Activated naive CD4-positive, alpha-beta T cell treated with anti-CD3 and anti-CD28 coated beads for 36 hours (primary cell): ENCODE measurements at places on chromosomes 7 and 10. TPM values are rescaled to one million over a fixed set of nuclear protein-coding genes. Genes with fewer than 3 reads are reported as not detected.

SIRT1 gene
- total RNA-seq, result 18.8 TPM

- no peak overlapping the region for H3K4me3 ChIP-seq
- peaks cover 6% of the 10 kb centered on the region for H3K27me3 ChIP-seq
- H3K4me1 ChIP-seq, result no peaks in the 10 kb centered on the region
Measured at GRCh38 chr10:100570506-100570905, 34.8 kb downstream of the HIF1AN start.

DNA sequence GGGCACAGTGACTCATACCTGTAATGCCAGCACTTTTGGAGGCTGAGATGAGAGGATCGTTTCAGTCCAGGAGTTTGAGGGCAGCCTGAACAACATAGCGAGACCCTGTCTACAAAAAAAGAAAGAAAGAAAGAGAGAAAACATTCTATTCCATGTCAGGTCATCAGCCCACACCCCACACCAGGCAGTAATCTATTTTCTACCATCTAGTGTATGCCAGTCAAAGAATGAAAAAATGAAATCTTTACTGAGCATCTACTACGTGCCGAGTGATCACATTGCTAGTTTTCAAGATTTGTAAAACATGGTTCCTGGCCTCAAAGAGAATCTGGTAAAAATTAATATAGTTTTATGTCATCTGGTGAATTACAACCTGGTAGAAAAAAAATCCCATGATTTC is 3.1 kb upstream of the EPHB4 start:
- no peak overlapping the region for H3K4me3 ChIP-seq
- DNase-seq, result no peak
- H3K36me3 ChIP-seq, result no peaks in the 10 kb centered on the region
- H3K4me1 ChIP-seq, result peaks cover 14% of the 10 kb centered on the region
- no peak overlapping the region for H3K27ac ChIP-seq
- peaks cover 26% of the 10 kb centered on the region for H3K27me3 ChIP-seq

GRCh38 chr7:158252837-158253669 is 334.6 kb downstream of the PTPRN2 start:
- H3K4me3 ChIP-seq, result no peak overlapping the region
- H3K27me3 ChIP-seq, result no peaks in the 10 kb centered on the region
- H3K4me1 ChIP-seq, result no peaks in the 10 kb centered on the region
- H3K36me3 ChIP-seq, result no peaks in the 10 kb centered on the region
- no peak for DNase-seq

DNA sequence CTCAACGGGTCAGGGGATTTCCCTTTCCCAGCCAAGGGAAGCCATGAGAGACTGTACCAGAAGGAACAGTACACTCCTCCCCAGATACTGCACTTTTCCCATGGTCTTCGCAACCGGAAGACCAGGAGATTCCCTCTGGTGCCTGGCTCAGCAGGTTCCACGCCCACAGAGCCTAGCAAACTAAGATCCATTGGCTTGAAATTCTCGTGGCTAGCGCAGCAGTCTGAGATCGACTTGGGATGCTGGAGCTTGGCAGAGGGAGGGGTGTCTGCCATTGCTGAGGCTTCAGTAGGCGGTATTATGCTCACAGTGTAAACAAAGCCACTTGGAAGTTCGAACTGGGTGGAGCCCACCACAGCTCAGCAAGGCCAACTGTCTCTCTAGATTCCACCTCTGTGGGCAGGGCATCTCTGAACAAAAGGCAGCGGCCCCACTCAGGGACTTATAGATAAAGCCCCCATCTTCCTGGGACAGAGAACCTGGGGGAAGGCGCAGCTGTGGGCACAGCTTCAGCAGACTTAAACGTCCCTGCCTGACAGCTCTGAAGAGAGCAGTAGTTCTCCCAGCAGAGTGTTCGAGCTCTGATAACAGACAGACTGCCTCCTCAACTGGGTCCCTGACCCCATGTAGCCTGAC is 29.6 kb downstream of the SLC16A12 start:
- no peak for DNase-seq
- no peaks in the 10 kb centered on the region for H3K36me3 ChIP-seq
- H3K4me1 ChIP-seq, result peaks cover 10% of the 10 kb centered on the region

DNA sequence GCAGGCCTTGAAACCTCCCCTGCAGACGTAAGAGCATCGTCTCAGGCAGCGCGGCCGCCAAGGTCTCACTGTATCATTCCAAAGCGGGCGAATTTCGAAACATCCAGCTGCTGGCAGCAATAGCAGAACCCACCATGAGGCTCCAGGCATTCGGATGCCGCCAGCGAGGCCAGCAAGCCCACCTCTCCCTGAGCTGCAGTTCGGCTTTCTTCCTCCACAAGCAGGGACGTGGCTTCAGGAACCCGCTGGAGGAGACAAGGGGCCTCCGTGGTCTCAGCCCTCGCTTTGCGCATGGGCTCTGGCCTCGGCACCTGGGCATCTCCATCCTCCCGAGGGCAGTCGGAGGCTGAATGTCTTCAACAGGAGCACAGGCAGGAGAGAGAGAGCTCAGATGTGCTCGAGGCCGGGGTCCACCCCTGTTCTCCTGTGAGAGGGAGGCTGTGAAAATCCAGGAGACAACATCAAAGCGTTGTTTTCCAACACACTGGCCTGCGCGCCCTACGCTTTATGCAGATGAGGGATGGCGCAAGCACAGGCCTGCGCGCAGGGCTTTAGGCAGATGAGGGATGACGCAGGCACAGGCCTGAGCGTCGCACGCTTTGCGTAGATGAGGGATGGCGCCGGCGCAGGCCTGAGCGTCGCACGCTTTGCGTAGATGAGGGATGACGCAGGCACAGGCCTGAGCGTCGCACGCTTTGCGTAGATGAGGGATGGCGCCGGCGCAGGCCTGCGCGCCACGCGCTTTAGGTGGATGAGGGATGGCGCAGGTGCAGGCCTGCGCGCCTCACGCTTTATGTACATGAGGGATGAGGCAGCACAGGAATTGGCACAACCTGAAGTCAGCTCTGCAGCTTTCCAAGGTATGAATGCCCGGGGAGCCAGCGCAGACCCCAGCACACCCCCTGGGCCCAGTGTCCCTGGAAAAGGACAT is 103.2 kb downstream of the WDR37 start:
- H3K27me3 ChIP-seq, result no peaks in the 10 kb centered on the region
- H3K4me3 ChIP-seq, result no peak overlapping the region
- H3K4me1 ChIP-seq, result no peaks in the 10 kb centered on the region
- DNase-seq, result no peak
- no peaks in the 10 kb centered on the region for H3K36me3 ChIP-seq

GRCh38 chr7:16930946-16931345 is 49.2 kb upstream of the AGR3 start:
- H3K27ac ChIP-seq, result no peak overlapping the region
- no peak for DNase-seq
- H3K27me3 ChIP-seq, result peaks cover 2% of the 10 kb centered on the region
- H3K36me3 ChIP-seq, result no peaks in the 10 kb centered on the region

GRCh38 chr7:45219801-45220435 is 62.3 kb downstream of the RAMP3 start:
- no peak overlapping the region for H3K4me3 ChIP-seq
- H3K27me3 ChIP-seq, result peaks cover 20% of the 10 kb centered on the region

DNA sequence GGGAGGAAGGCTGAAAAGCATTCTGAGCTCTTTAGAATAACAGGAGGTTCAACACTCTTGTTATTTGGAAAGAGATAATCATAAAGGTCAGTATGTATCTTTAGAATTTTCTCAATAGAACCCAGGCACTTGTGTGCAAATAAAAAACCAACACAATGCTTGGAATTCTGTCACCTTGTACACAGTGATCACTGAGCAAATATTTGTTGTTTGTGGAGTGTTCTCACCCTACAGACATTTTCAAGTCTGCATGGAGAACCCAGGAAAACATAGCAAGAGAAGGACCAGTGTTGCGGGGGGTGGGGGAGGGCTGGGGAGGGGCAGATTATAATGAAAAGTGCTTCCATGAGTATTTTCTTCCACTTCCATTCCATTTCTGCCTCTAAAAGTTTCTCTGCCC is 87.4 kb downstream of the FAM107B start:
- DNase-seq, result no peak
- no peaks in the 10 kb centered on the region for H3K36me3 ChIP-seq
- peaks cover 8% of the 10 kb centered on the region for H3K4me1 ChIP-seq
- H3K27ac ChIP-seq, result no peak overlapping the region

MSMB gene
- total RNA-seq, result not detected

DNA sequence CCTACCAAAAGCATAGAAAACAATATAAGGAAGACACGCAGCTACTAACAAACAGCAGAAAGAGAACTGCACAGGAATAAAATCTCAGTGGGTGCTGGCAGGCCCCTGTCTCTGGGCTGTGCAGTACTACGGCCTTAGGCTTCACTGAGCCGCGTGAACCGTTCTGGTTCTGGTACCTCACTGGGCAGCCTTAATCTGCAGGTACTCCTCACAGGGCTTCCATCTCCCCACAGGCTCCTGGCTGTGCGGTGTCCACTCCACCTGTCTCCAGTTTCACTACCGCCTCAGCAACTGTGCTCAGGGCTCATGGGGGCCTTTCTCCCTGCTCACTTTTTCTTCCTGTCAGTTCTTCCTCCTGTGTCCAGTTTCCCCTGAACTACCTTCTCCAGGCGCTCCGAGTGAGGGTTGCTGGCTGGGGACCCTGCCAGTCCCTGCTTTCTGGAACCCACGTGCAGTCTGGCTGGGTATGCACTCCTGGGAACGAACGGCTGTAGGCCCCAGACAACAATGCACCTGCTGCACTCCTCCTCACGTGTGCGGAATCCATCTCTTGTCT is 75.7 kb downstream of the VIPR2 start:
- DNase-seq, result no peak
- peaks cover 25% of the 10 kb centered on the region for H3K4me1 ChIP-seq
- peaks cover 7% of the 10 kb centered on the region for H3K27me3 ChIP-seq
- H3K27ac ChIP-seq, result no peak overlapping the region
- H3K4me3 ChIP-seq, result no peak overlapping the region

DNA sequence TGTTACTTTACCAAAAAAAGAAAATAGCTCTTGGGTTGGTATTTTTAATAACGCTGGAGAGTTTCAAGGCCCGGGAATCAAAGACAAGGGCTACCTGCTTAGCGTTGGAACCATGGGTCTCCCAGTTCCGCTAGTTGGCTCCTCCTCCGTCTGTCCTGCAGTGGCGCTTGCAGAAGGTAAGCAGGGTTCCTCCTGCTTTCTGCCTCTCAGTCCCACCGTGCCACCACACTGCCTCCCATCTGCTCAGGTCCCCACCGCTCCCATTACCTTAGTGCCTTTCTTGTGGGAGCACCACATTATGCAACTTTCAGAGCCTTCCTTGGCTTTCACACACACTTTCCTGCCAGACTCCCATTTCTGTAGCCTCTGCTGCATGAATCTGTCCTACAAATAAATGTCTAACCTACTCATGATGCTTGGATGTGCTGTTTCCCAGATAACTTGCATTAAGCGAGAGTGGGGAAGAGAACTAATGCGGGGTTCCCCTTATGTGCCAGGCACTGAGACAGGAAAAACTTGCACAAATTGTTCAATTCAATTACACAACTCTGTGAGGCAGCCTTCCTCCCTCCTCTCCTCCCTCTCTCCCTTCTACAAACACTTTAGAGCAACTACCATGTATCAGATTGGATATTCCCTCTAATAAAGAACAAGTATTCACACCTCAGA is 124.5 kb downstream of the AOAH start:
- DNase-seq, result no peak
- H3K27me3 ChIP-seq, result no peaks in the 10 kb centered on the region
- H3K27ac ChIP-seq, result no peak overlapping the region
- H3K4me1 ChIP-seq, result peaks cover 61% of the 10 kb centered on the region

- H3K4me3 ChIP-seq, result no peak overlapping the region
- no peak overlapping the region for H3K27ac ChIP-seq
- peaks cover 52% of the 10 kb centered on the region for H3K4me1 ChIP-seq
- H3K36me3 ChIP-seq, result peaks cover 32% of the 10 kb centered on the region
- DNase-seq, result no peak
Measured at GRCh38 chr7:135204341-135204749, 7.0 kb downstream of the WDR91 start.

MYL10 gene
- total RNA-seq, result not detected

ARID5B gene
- 86.3 TPM for total RNA-seq

MUC3A gene
- not detected for total RNA-seq

CYP2C19 gene
- 0.22 TPM for total RNA-seq

- no peaks in the 10 kb centered on the region for H3K36me3 ChIP-seq
- H3K27me3 ChIP-seq, result no peaks in the 10 kb centered on the region
- no peak overlapping the region for H3K27ac ChIP-seq
- H3K4me1 ChIP-seq, result no peaks in the 10 kb centered on the region
- H3K4me3 ChIP-seq, result no peak overlapping the region
Measured at GRCh38 chr7:111765751-111766643, 203.7 kb upstream of the IMMP2L start.

DNA sequence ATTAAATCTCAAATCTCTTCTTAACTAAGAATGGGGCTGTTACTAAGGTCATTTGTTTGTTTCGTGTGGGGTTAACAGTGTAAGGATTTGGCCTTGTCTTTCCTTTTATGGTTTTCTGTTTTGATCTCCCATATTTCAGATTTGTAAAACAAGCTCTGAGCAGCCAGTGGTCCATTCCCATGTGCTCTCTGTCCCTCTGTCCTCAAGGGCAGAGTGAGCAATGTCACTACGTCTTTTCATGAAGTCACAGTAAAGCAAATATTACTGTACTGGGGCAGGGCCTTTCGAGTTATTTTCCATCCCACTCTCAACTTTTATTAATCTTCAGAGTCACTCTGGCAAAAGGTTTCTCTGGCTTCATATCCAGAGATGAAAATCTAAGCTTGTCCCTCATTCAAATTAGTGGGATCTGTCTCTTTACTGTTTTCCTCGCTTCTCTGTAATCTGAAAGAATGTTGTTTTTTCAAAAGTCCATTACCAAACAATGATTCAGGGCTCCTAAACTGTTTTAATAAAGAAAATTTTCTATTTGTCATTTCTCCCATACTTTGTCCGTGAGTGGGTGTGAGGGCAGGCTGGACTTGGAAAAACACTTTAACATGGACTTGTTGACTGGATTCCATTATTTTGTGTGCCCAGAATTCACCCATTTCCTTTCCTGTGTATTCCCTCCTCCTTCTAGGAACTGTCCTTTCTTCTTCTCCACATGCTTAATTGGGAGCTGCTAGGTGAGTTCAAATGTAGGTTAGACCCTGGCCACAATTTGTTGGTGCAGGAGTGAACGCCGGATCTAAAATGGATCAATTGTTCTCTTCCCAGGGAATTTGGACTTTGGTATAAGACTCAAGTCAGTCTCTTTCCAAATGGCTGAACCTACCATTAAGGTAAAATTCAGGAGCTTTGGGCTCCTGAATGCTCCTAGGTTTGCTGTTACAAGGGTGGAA is 42.1 kb upstream of the NAMPT start:
- no peaks in the 10 kb centered on the region for H3K36me3 ChIP-seq
- peaks cover 17% of the 10 kb centered on the region for H3K4me1 ChIP-seq
- H3K27ac ChIP-seq, result no peak overlapping the region
- peaks cover 26% of the 10 kb centered on the region for H3K27me3 ChIP-seq
- H3K4me3 ChIP-seq, result no peak overlapping the region

BCL7B gene
- total RNA-seq, result 44.1 TPM

LMOD2 gene
- not detected for total RNA-seq
